ENCODE measurements at places on chromosomes 1 and 21.

DNA sequence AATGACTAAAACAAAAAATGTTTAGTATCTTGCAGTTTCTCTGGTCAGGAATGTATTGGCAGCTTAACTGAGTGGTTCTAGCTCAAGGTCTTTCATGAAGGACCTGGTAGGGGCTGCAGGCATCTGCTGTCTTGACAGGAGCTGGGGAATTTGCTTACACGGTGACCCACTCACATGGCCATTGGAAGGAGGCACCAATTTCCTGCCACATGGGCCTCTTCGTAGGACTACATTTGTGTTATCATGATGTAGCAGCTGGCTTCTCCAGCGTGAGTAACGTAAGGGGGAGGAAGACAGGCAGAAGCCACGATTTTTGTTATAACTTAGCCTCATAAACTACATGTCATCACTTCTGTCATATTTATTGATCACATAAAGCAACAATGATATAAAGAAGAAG, 376.3 kb downstream of the AMY1C start:
- DNase-seq, result no peak

- DNase-seq, result no peak
These were observed 645.2 kb upstream of the USP24 start for GRCh38 chr1:55860326-55860725.

GRCh38 chr1:3656450-3657095, 4.3 kb downstream of the TP73 start:
- DNase-seq, result no peak

DNA sequence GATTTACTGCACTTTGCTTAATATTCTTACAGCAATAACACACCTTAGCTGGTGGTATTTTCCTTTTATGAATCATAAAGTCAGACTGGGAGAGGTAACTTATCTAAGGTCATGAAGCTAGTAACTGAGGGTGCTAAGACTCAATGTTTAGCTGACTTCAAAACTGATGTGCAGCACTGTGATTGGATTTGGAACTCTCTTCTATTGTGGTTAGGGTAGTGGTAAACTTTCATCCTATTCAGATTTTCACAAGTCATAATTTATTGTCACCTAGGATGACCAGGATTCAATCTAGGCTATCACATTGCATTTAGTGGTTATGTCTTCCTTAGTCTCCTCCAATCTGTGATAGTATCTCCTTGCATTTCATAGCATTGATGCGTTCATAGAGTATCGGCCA, 18.9 kb downstream of the EPB41 start:
- DNase-seq, result no peak

GRCh38 chr21:20511216-20511880, 486.9 kb upstream of the NCAM2 start:
- no peak for DNase-seq

GRCh38 chr1:225318706-225319575, 108.9 kb downstream of the LBR start:
- no peak for DNase-seq

- DNase-seq, result no peak
These were observed 282.4 kb upstream of the BEND5 start for GRCh38 chr1:49059087-49059486.

DNA sequence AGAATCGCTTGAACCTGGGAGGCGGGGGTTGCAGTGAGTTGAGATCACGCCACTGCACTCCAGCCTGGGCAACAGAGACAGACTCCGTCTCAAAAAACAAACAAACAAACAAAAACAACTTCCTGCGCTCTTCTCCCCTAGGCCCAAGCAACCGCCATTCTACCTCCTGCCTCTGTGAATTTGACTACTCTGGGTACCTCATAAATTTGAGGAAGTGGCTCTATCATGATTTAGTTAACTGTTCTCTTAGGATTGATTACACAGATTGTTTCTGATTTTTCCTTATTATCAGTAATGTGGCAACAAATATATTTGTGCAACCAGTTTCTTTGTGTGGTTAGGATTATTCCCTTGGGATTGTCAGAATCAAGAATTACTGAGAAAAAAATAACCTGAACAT, 29.7 kb downstream of the OPTC start:
- no peak for DNase-seq
